ENCODE measurements at places on chromosomes 11 and 22. TPM values are rescaled to one million over a fixed set of nuclear protein-coding genes. Genes with fewer than 3 reads are reported as not detected.
A peak's percentile ranks its signal among the peaks of the same experiment; 100 is the strongest.

DNA sequence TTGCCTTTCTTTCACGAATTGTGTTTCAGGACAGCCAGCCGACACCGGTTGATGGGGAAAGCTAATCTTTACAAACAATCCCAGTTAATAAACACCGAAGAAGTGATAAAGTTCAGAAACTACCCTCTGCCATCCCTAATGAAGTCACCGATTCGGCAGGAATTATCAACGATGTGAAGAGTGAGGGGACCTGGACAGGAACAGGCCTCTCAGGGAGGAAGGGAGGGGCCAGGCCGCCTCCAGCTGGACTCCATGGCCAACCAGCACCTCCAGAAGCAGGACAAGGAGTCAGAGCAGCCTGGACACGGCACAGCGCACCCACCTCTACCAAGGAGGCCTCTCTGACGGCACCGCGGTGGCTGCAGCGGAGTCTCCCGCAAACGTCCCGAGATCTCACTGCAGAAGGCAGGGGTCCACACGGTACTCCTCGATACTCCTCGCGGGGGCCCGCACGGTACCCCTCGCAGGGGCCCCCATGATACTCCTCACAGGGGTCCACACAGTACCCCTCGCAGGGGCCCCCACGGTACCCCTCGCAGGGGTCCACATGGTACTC is 3.9 kb downstream of the TOLLIP start:
- DNase-seq: no peak
- H3K27ac ChIP-seq: no peak overlapping the region
- H3K4me3 ChIP-seq: no peak overlapping the region

Gene SCUBE2
- not detected for total RNA-seq

DNA sequence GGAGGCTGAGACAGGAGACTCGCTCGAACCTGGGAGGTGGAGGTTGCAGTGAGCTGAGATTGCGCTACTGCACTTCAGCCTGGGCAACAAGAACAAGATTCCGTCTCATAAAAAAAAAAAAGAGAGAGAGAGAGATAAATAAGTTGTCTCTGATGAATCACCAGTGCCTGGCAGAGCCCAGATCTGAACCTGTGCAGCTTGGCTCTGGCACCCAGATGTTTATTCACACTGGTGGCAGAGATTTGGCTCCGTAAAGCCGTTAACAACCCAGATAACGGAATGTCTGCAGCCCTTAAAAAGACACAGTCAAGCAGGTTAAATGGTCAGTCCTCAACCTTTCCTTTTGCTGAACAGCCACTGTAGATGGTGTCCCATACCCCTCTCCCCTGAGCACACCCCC is 33.5 kb upstream of the RTL6 start:
- no peak for DNase-seq
- peak overlapping the region; percentile 61 for H3K27ac ChIP-seq
- no peak overlapping the region for H3K4me3 ChIP-seq
- H3K36me3 ChIP-seq: no peaks in the 10 kb centered on the region
- H3K4me1 ChIP-seq: peaks cover 9% of the 10 kb centered on the region

GRCh38 chr11:114893329-114893728 is 215.0 kb downstream of the NXPE2 start:
- peaks cover 12% of the 10 kb centered on the region for H3K27me3 ChIP-seq
- H3K4me1 ChIP-seq: no peaks in the 10 kb centered on the region
- no peak for DNase-seq
- H3K27ac ChIP-seq: no peak overlapping the region
- H3K36me3 ChIP-seq: no peaks in the 10 kb centered on the region

Gene BATF2
- not detected for total RNA-seq

DNA sequence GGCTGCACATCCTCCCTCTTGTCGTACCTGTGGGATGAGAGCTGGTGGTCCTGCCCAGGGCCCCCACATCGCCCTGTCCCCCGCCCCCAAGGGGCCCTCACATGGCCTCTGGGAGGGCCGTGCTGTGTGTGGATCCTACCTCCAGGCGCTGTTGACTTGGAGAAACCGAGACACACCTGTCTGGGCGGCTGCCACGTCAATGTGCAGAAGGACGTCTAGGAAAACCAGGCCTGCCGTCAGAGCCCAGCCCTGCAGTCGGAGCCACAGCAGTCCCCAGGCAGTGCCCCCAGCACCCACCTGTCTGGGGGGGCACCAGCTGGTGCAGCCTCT is 14.2 kb downstream of the ALG12 start:
- H3K27me3 ChIP-seq: no peaks in the 10 kb centered on the region
- H3K4me1 ChIP-seq: peaks cover 6% of the 10 kb centered on the region
- H3K4me3 ChIP-seq: no peak overlapping the region
- no peak for DNase-seq

- no peak overlapping the region for H3K4me3 ChIP-seq
- no peak overlapping the region for H3K27ac ChIP-seq
- no peak for DNase-seq
- no peaks in the 10 kb centered on the region for H3K36me3 ChIP-seq
- peaks cover 2% of the 10 kb centered on the region for H3K4me1 ChIP-seq
Observed at GRCh38 chr22:39825661-39826102, 67.9 kb downstream of the ENTHD1 start.

DNA sequence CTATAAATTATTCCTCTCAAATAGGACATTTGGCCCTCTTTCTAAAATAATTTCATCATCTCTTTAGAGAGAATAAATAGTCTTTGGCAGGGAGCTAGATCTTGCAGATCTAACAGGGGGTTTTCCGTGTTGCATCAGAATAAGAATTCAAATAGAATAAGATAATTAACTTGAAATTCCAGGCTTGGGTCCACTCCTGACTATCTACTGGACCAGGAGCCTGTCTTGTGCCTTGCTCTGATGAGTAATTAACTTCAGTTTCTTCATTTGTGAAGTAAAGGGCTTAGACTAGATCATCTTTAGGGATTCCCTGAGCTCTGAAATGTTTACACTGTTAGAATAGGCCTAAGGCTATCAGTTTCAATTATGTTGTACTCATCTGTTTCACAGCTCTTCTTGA is 23.5 kb upstream of the TMEM123 start:
- H3K4me3 ChIP-seq: peak overlapping the region; percentile 29
- peak overlapping the region; percentile 83 for H3K27ac ChIP-seq
- peaks cover 5% of the 10 kb centered on the region for H3K36me3 ChIP-seq

- no peaks in the 10 kb centered on the region for H3K4me1 ChIP-seq
- no peak overlapping the region for H3K4me3 ChIP-seq
- peaks cover 30% of the 10 kb centered on the region for H3K27me3 ChIP-seq
- no peaks in the 10 kb centered on the region for H3K36me3 ChIP-seq
- no peak overlapping the region for H3K27ac ChIP-seq
Observed at GRCh38 chr22:19680911-19681862, 33.1 kb upstream of the SEPTIN5 start.

Gene GNAZ
- total RNA-seq: 0.43 TPM

Gene HEPN1
- total RNA-seq: not detected

DNA sequence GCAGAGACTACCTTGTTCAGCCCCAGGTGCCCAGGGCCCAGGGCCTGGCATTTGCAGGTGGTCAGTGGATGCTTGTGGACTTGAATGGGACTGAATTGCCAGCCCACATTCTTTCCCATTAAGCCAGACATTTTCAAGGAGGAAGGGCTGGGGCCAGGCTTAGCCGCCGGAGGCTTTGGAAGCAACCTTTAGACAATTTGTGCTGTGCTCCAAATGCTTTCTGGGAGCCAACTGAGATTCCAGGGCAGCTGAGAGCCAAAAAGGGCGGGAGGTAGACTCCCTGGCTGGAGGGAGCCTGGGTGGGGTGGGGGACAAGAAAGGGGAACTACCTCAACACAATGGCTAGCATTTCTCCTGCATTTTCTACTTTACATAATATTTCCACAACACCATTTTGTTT is 54.8 kb upstream of the TIMP3 start:
- no peak overlapping the region for H3K27ac ChIP-seq
- no peak for DNase-seq
- H3K4me1 ChIP-seq: no peaks in the 10 kb centered on the region
- peaks cover 16% of the 10 kb centered on the region for H3K27me3 ChIP-seq
- H3K4me3 ChIP-seq: no peak overlapping the region
